Stimulated activated CD4-positive, alpha-beta T cell treated with anti-CD3 and anti-CD28 coated beads, Interleukin-1b, Interleukin-23, amount 100 ng/mL, for 4 hours (primary cell): ENCODE measurements at places on chromosomes 2 and 18.

GRCh38 chr2:207833251-207833751 is 63.6 kb upstream of the FZD5 start:
- no peak for DNase-seq

GRCh38 chr2:234102112-234102511 is 51.6 kb downstream of the SPP2 start:
- DNase-seq: peak; percentile 4

DNA sequence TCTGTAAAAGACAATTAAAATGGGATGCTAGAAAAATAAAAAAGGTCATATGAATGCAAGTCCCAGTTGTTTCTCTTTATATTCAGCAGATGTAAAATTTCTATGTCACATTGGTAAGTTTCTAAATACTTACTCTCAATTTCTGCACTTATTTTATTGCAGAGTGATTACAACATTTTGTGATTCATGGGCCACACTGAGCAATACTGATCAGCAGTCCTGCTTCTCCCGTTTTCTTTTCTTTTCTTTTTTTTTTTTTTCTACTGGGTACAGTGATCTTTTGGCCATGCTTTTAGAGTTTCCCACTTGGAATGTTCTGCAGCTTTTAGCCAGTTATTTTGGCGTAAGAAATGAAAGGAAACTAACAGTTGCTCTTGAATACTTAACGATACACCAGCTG is 38.8 kb downstream of the LIMS1 start:
- no peak for DNase-seq

GRCh38 chr2:225040856-225041206 is 1.4 kb downstream of the DOCK10 start:
- DNase-seq: peak; percentile 18

DNA sequence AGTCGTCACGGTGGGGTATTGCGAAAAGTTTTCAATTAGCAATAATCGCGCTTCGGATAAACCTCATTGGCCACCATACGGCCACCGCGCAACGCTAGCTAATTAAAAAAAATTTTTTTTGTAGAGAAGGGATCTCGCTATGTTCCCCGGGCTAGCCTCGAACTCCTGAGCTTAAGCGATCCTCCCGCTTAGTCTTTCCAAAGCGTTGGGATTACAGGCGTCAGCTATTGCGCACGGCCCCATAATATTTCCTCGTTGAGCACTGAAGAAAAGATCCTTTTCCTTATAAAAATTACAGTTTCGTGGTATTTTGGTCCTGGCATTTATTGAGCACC is 759 bp upstream of the ACTR1B start:
- DNase-seq: no peak

DNA sequence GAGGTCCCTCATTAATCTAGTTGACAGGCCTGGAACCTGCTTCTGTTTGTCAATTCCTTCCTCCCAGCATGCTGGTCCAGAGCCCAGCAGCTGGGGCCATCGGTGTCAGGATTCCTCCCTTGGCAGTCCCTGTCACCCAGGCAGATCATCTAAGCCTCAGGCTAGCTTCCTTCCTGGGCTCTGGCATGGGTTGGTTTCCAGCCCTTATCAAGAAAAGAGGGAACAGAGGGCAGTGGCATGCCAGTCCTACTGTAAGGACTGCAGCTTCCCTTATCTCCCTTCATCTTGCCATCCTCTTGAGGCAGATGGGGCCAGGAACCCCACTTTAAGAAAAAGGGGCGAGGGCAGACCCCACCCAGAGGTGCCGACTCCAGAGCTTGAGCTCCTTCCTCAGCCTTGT is 10.9 kb upstream of the KCNK3 start:
- no peak for DNase-seq

DNA sequence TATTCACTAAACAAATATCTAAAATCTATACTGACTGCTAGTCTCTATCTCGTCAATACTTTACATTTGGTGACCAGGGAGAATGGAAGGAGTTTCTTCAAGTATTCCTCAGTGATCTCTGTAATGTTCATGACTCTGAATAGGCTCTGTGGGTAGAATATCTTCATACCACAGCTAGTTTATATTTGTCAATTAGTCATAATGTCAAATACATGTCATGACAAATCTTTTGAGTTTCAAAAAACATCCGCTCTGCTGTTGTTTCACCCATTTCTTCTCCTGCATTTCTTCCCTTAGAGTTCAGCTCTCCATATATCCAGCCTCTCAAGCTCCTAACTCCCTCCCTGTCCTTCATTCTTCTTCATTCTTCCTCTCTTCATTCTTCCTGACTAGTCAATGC is 206.5 kb upstream of the FANCL start:
- DNase-seq: no peak

- DNase-seq: no peak
Measured at GRCh38 chr2:114119862-114120261, 230.0 kb downstream of the ACTR3 start.

DNA sequence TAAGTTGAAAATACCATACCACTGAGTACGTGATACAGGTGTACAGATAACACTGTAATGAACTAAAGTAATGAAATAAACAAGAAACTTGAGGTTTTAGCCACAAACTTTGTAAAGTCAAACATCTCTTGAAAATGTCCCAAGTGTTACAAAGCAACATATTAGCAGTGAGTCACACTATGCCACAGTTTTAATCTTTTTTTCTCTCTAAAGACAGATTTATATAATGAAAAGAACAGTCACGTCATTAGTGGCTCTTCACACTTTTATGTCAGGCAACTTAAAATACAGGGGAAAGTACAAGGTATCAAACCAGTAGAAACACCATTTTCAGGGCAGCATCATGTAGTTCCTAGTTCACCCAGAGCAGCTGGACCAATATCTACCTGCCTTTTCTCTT is 42.1 kb downstream of the RAPH1 start:
- no peak for DNase-seq

DNA sequence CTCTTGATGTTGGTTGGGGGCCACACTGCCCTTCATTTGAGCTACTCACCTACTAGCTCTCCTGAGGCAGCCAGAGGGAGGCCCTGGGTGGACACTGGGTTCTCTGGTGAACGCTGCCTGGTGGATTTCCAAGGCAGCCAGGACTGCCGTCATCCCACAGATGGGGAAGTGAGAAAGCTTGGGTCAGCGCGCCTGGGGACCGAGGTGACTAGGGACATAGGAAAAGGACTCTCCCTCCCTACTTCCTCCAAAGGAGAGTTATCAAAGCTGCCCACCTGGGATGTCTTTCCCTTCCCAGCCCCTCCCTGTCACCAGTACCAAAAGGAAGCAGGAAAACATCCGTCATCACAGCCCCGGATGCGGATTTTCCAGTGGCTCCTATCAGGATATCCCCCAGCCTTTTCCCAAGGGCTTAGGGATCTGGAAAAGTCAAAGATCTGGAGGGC is 3.8 kb upstream of the SEMA4C start:
- no peak for DNase-seq

GRCh38 chr2:36554531-36554930 is 43.4 kb downstream of the FEZ2 start:
- DNase-seq: no peak

- no peak for DNase-seq
Measured at GRCh38 chr2:191970867-191971266, 124.0 kb upstream of the CAVIN2 start.

DNA sequence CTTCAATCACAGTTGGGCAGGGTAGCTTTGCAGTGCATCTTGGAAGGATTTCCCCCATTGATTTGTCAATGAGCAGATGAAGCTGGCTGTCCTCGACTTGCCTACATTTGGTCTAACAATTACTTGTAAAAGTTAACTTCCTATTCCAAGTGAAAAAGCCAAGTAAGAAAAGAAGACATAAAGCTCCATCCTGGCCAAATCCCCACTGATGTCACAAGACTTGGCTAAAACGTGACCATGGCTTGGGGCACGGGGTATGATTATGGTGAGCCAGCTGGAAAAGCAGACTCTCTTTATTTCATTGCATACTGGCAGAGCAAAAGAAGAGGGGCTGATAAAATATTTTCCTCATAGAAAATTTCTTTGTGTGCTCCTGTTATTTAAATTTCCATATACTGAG is 25.4 kb upstream of the PID1 start:
- DNase-seq: no peak

DNA sequence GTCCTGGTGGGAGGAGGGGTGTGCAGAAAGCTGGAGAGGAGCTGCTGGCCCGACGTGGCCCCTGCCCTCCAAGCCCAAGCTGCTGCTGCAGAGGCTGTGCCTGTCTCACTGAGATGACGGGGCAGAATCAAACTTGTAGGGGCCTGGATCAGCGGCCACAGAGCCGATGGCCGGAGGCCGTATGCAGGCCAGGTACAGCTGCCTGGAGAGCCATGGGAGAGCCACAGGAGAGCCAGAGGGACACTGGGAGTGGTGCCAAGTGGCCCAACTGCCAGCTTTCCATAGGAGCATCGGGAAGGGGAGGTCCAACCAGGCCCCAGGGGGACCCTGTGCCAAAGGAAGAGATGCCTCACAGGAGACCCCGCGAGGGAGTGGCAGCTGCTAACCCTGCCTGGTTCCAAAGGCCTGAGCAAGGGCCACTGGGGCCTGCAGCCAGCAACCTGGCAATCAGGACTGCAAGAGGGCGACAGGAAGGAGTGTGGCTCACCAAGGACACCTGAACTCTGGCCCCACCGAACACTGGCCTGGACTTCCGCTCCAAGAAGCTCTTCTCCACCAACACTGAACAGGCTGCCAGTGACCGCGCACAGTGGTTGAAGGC is 70.7 kb downstream of the HDAC4 start:
- DNase-seq: no peak

GRCh38 chr2:15363142-15363541 is 198.0 kb downstream of the NBAS start:
- DNase-seq: no peak

DNA sequence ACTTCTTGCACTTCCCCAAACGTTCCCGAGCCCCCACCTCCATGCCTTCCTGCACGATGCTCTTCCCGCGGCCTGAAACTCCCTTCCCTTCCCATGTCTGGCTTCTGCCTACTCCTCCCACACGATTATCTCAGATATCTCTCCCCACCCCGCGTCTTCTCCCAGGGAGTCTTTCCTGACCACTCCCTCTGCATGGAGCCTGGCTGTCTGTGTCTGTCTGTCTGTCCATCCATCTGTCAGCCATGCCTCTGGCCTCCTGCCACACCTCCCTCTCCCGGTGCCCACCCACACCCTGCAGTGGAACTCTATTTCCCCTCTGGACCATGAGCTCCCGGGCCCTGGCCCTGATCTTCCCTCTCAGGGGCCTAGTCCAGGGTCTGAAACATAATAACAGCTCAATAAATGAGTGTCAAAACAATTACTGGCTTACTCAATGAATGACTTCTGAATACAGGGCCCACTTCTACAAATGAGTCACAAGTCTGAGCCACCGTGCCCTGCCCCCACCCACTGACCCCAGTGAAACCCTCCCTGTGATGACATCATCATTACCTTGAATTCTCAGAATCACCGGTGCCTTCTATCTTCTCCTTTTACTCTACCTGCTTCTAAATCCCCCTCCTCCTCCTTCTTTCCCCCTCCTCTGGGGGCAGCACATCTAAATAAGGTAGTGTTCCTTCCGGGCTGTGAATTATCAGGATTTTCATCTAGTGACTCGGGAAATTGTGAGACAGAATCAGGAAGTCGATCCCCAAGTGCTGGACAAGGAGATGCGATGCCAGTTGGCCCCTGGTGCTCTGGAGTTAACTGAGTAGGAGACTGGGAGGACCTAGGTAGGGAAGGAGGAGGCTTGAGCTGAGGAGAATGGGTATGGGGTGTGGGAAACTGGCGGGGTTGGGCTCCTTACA is 46.1 kb upstream of the PLB1 start:
- peak; percentile 84 for DNase-seq
